Activated naive CD4-positive, alpha-beta T cell (primary cell): ENCODE measurements at places on chromosomes 2 and 18.

- DNase-seq = no peak
Measured at GRCh38 chr2:68238955-68239822, 13.1 kb downstream of the PPP3R1 start.

- no peak for DNase-seq
Measured at GRCh38 chr18:2522112-2522511, 49.2 kb downstream of the METTL4 start.

- DNase-seq = peak; percentile 10
Measured at GRCh38 chr18:69968039-69968438, 20.4 kb upstream of the CD226 start.

- no peak for DNase-seq
Measured at GRCh38 chr2:43491065-43491639, 104.7 kb downstream of the THADA start.

GRCh38 chr2:5841126-5841525 lies 148.9 kb downstream of the SOX11 start:
- DNase-seq = no peak

DNA sequence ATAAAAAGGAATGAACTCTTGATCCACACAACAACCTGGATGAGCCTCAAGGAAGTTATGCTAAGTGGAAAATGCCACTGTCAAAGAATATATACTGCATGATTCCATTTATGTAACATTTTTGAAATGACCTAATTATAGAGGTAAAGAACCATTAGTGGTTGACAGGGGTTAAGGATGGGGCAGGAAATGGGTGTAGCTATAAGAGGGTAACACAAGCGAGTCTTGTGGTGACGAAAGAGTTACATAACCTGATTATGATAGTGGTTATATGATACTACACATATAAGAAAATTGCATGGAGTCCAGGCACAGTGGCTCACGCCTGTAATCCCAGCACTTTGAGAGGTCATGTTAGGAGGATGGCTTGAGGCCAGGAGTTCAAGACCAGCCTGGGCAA lies 346.6 kb upstream of the PKDCC start:
- no peak for DNase-seq

DNA sequence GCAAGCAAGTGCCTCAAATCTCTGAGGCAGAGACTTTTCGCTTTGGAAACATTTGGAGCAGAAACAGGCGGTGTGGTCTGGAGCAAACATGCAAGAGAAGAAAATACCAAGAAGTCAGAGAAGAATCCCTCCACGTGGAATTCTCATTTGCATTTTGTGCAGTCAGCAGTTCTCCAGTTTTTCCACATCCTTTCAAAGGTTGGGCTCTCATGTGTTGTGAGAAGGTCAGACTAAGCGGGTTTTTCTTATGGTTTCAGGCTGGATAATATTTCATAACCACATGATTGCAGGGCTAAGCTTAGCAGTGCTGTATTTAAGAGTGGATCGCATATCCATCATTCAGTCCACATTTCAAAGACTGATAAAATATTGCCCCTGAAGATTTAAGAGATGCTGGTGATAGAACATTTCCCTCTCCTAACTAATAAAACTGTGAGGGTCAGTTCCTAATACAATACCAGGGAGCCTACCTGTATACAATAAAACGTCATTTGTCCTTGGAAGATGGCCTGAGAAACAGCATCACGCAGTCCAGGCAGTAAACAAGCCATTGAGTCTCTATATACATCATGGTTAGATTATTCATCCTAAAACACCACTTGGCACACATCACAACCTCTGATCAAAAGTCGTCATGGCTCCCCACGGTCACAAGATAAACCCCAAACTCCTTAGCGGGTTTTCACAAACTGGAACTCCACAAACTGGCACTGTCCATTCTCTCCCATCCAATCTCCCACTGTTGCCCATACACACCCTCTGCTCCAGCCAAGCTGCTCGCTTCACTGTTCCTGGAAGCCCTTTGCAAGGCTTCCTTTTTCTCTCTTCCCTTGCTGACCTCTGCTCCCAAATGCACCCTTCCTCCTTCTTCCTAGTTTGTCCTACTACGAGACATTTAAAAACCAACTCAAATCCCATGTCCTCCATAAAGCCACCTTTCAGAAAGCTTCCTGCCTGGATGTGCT lies 31.5 kb downstream of the ANKRD44 start:
- no peak for DNase-seq

GRCh38 chr2:191977754-191978153 lies 130.9 kb upstream of the CAVIN2 start:
- DNase-seq = no peak

DNA sequence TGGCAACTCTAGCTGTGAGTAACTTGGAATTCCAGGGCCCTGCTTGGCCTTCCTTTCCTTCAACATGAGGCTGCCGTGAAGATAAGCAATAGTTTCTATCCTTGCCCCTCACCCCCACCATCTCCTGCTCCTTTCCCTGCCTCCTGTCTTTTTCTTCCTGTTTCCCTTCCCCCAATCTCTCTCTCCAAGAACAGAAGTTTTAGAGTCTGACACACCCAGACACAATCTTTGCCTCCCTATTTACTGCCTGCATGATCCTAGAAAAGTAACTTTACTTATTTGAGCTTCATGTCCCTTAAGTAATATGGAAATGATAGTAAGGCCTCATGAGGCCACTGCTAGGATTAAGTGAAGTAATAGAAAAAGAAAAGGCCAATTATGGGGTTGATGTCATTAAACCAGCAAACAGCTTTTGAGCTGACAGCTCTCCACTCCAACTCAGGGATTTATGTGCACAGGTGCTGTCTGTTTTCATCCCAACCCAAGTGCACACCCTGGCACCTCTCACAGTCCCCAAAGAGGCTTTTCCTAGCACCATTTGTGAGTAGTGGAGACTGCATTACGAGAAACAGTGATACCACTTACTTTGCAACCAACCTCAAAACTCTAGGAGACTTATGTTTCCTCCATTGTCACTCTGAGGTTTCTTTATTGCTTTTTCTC lies 123.7 kb upstream of the SIX3 start:
- DNase-seq = no peak

DNA sequence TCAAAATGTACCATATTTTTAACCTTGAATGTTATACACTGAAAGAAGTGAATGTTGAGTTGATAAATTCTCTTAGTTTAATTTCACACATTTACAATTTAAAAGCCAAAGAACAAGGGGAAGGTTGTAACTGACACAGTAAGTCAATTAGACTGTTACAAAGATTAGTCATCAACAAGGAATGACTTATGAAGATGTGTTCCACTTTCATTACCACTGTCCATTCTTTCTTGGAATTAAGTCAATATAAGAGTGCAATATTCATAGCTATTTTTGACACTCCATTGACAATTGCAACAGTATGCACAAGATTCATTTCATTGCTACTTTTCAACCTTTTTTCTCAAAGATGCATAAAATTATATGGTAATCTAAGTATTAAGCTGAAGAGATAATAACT lies 291.3 kb downstream of the RIT2 start:
- no peak for DNase-seq
